ENCODE measurements at places on chromosomes 7 and 10.

GRCh38 chr10:72852508-72852907, 41.0 kb upstream of the OIT3 start:
- no peak for DNase-seq

DNA sequence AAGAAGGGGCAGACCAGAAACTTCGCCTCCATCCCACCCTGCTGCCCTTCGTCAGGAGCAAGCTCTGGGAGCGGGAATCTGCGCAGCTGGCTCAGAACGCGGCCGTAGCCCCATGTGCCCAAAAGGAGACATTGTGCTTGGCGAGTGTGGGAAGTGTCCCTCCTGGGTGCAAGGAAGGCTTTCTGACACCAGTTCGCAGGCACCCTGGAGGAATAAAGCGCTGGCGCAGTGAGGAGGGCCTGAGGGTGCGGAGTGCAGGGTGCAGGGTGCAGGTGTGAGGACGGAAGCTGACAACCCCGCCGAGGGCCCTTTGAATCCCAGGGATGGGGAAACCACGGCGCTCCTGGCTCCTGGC, 811 bp downstream of the SLIT1 start:
- DNase-seq = no peak

DNA sequence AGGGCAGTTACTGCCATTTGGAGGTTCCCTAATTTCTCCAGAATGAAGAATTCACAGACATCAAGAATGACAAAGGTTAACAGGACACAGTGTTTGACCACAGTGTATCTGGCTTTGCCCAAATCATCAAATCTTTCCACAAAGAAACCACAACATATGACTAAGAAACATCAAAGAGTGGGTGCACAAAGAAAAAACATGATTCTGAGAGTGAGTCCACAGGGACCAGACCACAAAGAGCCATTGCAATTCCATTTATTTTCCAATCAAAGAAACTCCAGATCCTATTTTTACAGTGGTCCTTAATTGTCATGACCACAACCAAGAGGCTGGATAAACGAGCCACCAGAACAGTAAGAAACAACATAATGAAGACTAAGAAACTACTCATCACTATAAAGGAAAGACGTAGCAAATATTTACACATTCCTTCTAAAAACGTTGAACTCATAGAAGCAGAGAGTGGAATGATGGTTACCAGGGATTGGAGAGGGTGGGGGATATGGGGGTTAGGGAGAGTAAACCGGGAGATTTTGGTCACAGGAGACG, 286.5 kb downstream of the DOCK4 start:
- DNase-seq = no peak

DNA sequence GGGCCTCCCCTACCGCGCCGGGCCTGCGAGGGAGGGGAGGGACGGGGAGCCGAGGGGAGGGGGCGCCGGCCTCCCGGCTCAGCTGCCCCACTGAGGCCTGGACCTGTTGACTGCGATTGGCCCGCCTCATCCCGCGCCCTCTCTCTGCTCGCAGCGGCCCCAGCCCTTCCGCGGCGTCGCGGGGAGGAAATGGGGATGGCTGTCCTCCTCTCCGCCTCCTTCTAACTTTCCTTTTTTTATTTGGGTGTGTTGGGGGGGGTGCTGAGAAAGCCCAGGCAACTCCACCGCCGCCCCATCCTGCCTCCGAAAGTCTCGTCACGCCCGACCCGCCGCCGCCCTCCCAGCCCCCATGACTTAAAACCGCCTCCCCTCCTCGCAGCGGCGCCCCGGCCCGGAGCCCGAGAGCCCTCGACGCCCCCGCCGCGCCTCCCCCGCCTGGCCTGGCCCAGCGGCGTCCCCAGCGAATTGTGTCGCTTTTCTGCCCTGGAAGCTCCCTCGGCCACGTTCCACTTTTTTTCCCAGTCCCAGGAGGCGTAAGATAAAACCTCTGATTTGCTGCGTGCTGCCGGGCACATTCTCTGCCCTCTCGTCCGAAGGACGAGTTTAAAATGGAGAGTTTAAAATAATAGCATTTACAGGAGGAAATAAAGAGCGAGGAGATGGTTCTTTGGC, 842 bp upstream of the SKIDA1 start:
- no peak for DNase-seq

GRCh38 chr10:110625356-110625894, 18.7 kb upstream of the RBM20 start:
- DNase-seq = no peak

- no peak for DNase-seq
These were observed 186.6 kb downstream of the TCERG1L start for GRCh38 chr10:131124945-131125344.

GRCh38 chr10:12717981-12718707, 283.4 kb downstream of the CCDC3 start:
- DNase-seq = no peak
